ENCODE measurements at places on chromosomes 6 and 20.

DNA sequence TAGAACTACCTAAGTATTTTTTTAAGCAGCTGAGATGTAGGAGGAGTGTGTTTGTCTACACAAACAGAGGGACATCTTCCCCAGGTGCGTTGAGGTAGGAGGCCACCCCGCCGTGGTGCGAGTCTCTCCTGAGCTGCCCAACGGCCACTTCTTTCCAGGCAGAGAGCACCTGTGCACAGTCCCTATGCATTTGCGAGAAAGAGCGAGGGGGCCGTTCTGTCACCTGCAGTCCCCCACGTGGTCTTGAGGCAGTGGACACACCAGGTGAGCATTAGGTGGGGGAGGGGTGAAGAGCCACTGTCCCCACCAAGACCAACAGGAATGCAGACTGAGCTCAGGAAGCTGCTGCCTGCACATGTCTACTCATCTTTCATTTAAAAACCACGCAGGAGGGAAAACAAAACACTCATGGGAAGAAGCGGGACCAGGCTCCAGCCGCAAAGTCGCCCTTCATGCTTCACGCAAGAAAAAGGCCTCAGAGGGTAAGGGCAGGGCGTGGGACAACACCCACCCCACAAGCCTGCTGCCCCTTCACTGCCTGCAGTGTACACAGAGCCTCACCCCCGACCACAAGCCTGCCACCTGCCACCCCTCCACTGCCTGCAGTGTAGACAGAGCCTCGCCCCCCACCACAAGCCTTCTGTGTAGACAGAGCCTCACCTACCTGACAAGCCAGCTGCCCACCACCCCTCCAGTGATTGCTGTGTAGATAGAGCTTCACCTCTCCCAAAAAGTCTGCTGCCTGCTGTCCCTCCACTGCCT is 142.0 kb downstream of the DLL1 start:
- DNase-seq: no peak

DNA sequence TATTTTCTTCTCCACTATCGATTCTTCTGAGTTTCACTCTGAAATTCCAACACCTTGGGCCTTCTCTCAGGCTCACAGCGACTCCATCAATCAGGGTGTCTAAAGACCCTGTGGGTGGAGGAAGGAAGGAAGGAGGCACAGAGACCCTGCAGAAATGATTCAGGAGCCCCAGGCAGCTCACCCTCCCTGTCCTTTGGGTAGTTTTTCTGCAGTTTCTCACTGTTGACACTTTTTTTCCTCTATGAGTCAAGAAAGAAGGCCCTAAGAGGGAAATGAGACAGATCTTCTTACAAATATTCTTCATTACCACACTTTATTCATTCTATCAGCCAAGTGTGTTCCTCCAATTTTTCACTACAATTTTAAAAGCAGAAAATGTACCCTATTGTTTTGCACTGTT is 34.2 kb upstream of the TBXT start:
- no peak for DNase-seq

GRCh38 chr6:152099446-152100182 is 292.1 kb downstream of the ESR1 start:
- DNase-seq: no peak

- DNase-seq: no peak
Measured at GRCh38 chr20:4088766-4089165, 73.4 kb upstream of the RNF24 start.

DNA sequence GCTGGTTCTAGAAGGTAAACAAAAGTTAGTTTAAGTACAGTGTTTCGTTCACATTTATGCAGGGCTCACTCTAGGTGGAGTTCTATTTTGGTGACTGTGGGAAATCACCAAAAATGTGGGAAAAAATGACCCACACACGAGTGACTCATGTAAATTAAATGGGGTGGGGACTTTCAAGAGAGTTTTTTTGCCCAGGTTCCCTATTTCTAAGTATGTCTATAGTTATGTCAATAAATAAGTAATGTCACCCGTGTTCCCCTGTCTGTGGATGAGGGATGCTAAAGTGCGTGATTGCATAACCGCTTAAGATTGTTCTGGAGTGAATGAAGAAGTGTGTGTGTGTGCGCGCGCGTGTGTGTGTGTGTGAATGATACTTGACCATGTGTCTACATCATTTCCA is 69.1 kb downstream of the MYB start:
- DNase-seq: no peak

- DNase-seq: no peak
Measured at GRCh38 chr20:49980140-49981008, 2.4 kb upstream of the SNAI1 start.

DNA sequence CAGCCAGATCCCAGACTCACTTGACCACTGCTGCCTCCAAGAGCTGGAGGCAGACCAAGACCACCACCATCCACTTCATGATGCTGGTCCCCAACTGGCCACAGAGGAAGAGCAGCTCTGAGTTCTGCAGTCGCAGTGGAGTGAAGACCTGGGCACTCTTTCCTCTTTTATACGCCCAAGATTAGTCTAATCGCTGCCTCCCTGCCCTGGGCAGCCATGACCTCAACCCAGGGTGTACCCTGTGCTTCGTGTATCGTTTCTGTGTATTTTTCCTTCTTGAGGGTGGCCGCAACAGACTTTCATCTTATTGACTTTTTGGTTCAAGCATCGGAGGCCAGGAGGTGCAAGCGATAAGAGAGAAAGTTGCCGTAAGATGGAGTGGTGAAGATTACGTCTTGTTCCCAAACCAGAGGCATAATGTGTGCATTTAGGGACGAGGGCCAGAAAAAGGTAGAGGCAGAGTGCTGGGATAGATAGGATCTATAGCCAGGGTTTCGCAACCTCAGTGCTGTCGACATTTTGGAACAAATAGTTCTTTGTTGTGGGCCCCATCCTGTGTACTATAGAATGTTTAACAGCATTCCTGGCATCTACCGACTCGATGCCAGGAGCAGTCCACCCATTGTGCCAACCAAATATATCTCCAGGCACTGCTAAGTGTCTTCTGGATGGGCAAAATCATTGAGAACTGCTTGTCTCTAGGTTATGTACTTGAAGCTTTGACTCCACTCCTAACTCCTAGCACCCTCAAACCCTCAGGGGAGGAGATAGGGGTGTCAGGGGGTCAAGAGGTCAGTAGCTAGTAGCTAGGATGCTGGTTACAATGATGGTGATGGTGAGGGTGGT is at the start of gene PGC:
TSS of gene PGC (minus strand) at position 142 of the 846 bp plus-strand sequence. CDS start at position 79, 63 bp downstream.
- DNase-seq: no peak

- no peak for DNase-seq
Measured at GRCh38 chr6:159602431-159603041, 90.5 kb downstream of the SOD2 start.

DNA sequence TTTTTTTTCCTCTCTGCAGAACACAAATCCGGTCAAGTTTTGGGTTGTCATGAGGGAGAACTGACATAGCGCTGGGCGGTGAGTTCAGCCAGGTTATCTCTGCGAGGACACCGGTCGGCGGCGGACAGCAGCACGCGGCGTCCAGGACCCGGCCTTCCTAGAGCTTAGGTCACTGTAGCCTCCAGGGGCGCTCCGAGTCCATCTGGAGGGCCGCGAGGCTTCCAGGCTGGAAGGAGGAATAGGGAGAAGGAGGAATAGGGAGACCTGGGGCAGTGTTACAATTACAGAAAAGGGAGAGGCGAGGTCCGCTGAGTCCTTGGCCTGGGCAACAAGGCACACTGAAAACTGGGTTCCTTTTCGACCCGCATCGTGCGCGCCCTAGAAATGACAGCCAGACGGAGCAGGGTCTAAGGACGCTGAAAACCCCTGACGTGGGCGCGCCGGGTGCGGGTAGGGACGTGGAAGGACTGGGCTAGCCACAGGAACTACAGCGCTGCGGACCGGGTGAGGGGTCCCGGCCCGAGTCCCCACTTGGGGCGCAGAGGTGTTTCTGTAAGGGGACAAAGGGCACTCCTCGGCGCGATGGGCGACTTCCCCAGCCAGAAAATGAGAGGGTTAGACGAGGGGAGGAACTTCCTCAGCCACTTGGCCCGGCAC is 536 bp upstream of the FNDC1 start:
- DNase-seq: no peak

- peak; percentile 29 for DNase-seq
Measured at GRCh38 chr6:3139090-3139903, 18.0 kb downstream of the TUBB2A start.

DNA sequence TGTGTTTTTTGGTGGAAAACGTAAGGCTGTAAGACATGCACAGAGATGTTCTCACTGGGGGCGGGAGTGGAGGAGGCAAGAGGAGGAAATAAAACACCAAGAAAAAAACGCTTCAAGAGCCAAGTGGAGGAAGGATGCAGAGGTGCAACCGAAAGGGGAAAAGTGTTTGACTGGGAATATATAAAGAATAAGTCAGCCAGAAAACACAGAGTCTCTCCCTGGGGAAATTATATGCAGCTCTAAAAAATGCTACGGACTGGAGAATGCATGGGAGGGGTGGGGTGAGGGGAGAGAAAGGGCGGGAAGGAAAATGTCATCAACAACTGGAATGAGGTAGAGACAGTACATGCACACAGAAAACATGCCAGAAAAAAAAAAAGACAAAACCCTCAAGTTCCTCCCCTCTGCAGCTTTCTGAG is 133.5 kb downstream of the SCML4 start:
- DNase-seq: no peak

- DNase-seq: no peak
Measured at GRCh38 chr6:139126255-139126654, 8.6 kb upstream of the HECA start.

DNA sequence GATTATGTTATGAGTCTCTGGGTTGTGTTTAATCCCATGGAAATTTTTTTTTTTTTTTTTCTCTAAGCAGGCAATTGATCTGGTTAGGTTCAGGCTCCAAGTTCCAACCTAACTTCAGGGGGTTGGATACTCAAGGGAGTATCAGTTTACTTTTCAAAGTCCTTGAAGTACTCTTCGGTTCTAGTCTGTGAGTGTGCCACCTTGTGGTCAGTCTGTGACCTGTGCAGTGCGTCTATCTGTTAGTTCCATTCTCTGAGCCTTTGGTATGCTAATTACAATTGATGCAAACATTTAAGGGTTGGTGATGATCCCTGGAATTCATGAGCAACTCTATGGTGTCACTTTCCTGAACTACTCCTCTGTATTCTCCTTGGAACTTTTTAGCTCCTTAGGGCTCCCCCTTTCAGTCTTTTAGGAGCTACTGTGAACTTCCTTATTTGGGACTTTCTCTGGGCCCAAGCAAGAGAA is 342.0 kb downstream of the SOX4 start:
- no peak for DNase-seq

GRCh38 chr6:127768223-127768622 is 132.6 kb downstream of the THEMIS start:
- no peak for DNase-seq

- no peak for DNase-seq
Measured at GRCh38 chr6:106799031-106799894, 169.9 kb downstream of the QRSL1 start.

GRCh38 chr20:6680441-6680840 is 87.0 kb upstream of the BMP2 start:
- no peak for DNase-seq

GRCh38 chr6:142942805-142943227 is 2.2 kb downstream of the HIVEP2 start:
- no peak for DNase-seq

DNA sequence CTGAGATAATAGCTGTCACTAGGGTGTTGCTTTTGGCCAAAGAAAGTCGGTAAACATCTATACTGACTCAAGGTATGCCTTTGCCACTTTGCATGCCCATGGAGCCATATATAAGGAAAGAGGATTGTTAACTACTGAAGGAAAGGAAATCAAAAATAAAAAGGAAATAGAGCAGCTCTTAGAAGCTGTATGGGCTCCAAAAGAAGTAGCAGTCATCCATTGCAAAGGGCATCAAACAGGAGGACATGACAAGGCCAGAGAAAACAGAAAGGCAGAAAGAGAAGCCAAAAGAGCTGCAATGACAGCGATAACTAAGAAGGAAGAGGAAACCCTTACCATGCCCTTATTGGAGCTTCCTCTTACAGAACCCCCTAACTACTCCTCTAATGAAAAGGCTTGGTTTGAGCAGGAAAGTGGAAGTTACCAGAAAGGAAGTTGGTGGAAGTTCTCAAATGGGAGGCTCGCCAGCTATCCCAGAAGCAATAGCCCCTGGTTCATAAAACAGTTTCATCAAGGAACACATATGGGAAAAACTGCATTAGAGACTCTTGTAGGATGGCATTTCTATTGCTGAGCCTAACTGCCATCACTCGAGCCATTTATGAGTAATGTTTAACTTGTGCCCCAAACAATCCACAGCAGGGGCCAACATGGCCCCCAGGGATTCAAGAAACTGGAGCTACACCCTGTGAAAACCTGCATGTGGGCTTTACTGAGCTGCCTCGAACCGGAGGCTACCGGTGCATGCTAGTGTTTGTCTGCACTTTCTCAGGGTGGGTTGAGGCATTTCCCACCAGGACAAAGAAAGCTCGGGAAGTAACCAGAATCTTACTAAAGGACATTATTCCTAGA is 7.0 kb downstream of the IL22RA2 start:
- no peak for DNase-seq

DNA sequence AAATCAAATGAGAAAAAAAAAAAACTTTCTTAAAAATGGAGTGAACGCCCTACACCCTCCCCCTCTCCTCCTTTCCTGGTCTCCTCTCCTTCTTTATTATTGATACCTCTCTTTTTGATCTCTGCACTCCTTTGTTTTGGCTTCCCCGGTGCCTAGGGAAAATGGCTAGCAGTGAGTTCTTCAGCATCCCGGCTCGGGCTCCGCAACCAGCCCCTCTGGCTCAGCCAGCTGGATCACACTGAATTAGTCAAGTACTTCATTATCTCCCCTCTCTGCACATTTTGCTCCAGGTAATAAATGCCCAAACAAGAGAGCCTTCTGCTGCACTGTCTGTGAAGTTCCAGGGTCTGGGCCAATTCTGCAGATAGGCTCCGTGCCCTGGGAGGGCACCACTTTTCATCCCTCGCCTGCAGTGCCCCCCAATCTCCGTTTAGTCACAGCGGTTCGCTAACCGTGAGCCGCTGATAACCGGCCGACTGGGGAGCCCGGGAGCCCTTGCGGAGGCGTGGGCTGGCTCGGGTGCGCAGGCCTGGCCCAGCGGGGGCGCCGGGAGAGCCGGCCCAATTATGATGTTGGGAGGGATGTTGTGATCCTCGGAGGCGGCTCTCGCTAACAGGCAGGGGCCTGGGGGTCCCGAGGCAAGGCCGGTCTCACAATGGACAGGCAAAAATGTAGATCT is 301.9 kb downstream of the TFAP2A start:
- no peak for DNase-seq

DNA sequence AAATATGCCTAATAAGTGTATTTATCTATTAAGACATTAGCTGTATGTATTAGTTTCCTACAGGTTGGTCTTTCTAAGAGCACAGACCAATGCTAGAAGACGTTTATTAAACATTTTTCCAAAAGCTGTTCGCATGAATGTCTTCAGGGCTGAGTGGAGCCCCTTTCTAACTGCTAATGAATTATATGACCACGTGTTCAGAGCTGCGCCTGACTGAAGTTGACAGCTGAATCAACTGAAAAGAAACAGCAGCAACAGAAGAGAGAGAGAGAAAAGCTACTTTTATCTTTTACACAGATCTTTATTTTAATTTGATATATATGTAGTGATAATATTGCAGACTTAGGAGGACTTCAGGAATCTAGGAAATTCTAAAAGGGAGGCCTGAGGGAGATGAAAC is 75.2 kb upstream of the ARID1B start:
- no peak for DNase-seq

All from anterior cingulate cortex (tissue), 58 donors.